Tibial nerve (tissue), 4 donors: ENCODE measurements at places on chromosomes 4 and X.

DNA sequence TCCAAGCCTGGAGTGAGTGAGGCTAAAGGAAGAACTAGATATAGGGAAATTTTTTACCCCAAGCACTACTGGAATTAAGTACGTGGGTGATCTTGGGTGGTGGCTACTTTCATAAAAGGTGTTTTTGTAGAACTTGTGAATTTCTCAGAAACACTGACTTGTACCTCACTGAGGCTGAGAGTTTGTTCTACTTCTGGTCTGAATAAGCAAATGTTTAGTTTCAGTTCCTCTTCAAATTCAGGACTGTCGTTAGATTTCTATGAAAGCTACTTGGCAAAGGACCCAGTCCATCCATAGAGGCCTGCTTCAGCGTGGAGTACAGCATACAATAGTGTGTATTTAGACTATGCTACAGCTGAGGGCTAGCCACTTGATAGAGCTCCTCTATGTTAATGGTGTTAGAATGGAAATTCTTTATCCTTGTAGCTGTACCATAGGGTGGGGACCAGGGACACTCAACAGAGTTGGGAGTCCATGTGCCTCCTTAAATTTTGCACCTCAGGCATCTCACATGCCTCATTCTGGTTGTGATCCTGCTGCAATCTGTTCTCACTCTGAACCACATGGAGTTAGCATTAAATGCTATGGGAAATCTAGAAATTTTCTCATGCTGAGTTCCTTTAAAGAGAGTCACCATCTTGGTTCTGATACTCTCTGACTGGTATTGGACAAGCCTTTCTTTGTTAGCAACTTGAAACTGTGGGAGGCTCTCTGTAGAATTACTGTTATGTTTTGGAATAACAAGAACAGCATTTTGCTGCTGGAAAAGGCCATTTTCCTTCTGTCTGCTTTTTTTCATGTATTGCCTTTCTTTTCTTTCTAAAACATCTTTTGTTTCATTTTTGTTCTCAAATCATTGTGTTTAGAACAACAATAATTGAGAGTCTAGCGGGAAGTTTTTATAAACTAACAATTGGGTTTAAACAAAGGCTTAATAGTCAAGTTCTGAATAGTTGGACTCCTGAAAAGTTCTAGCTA is 86.8 kb downstream of the PDGFRA start:
- DNase-seq = no peak

- no peak for DNase-seq
Observed at GRCh38 chr4:144504883-144505282, 141.1 kb upstream of the HHIP start.

DNA sequence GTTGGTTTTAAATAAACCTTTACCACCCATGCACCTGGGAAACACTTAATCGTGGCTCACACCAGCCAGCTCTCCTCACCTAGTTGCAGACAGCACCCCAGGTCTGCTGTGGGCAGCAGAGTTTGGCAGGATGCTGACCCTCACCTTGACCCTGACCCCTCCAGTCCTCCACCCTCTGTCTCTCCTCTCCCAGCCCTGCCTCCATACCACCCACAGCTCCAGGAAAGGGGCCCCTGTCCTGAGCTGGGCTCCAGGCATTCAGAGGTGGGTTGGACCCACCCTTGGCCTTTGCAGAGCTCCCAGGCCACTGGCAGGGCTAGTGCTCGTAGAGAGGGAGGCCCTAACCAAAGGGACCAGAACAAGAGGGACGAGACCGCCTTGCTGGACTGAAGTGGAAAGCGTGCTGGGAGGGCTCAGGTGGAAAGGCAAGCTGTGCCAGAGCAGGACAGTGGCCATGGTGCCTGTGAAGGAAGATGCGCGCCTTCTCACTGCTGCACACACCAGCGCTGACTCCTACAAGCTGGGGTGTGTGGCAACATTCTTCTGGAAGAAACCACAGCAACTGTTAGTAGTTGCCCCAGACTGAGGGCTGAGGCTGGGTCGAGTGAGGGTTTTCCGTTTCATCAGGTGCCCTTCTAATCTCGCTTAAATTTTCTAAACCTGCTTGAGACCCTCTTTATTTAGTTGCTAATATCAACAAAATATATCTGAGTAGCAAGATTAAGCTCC is 10.7 kb upstream of the S100P start:
- no peak for DNase-seq

GRCh38 chr4:176277162-176277904 is 8.3 kb upstream of the ASB5 start:
- no peak for DNase-seq

GRCh38 chrX:96591421-96591820 is 93.2 kb upstream of the DIAPH2 start:
- DNase-seq = peak; percentile 9

DNA sequence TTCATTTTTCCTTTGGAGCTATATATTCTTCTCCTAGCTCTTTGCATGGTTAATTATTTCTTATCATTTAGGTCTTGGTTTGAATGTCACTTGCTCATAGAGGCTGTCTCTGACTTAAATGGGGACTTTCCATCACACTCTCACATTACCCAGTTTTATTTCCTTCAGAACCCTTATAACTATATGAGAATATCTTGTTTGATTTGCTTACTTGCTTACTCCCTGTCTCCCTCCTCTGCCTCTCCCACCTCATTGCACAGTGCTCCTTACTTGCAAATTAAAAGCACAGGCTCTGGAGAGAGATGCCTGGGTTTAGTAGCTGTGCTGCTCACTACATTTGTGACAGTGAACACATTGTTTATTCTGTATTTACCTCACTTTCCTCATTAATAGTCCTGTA is 174.6 kb downstream of the SOWAHB start:
- no peak for DNase-seq

GRCh38 chr4:38634047-38634759 is 29.8 kb upstream of the KLF3 start:
- DNase-seq = no peak

GRCh38 chr4:79502081-79502480 is 94.1 kb upstream of the GK2 start:
- no peak for DNase-seq

DNA sequence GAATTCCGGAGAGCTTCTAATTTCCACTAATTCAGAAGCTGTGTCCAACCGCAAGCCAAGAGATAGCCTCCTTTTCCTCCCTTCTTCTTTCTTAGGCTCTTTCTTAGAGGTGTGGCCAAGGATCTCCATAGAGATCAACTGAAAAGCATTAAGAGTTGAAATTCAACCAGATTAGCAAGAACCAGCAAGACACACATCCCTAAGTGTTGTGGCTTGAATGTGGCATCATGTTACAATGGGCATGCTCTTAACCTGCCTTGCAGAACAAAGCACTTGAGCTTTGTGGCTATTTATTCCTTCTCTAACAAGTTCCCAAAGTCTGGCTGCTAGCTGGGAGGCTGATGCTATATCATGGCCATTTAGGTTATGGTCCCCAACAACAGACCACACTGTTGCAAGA is 10.4 kb downstream of the ANOS1 start:
- DNase-seq = no peak

DNA sequence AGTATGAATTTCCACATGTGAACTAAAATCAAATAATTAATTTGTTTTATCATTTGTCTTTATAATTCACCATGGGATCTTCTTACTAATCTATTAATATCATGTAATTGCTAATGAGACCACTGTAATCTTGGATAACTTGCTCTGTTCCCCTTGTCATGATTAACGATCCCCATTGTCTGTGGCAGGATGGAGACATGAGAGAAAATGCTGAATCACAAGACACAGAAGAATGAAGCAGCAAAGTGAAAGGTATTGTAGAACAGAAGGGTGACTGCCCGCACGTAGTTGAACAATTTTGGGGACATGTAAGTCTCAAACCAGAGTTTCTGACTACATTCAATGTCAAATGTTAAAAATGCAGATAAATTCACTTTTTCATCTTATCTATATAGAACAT is 135.2 kb downstream of the EPHA5 start:
- DNase-seq = no peak

GRCh38 chrX:151875270-151876026 is 37.2 kb upstream of the MAGEA4 start:
- no peak for DNase-seq

- DNase-seq = no peak
Observed at GRCh38 chr4:80417019-80417418, 81.5 kb downstream of the CFAP299 start.

- DNase-seq = no peak
Observed at GRCh38 chr4:28082686-28083390, 1222.2 kb downstream of the STIM2 start.

- no peak for DNase-seq
Observed at GRCh38 chr4:13611283-13611842, 16.2 kb downstream of the BOD1L1 start.

DNA sequence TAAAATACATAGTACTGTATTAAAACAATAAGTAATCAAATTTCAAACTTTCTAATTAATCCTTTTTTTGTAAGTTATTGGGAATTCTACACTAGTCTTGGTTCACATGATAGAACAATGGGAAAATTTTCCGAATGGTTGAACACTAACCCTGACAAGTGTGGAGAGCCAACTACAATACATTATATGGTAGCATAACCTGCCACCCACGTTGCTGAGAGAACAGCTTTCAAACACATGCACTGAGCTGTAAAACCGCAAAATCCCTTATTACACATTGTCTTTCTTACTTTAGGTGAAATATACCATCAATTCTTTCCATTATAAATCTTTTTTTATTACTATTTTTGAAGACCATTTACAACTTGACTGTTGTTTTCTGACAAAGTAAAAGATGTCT is 54.7 kb downstream of the ANAPC10 start:
- DNase-seq = no peak

GRCh38 chr4:76200771-76201231 is 12.8 kb downstream of the SCARB2 start:
- DNase-seq = no peak

GRCh38 chr4:179447308-179447707 is 2005.1 kb upstream of the AGA start:
- no peak for DNase-seq

- no peak for DNase-seq
Observed at GRCh38 chr4:22179124-22179874, 230.7 kb upstream of the KCNIP4 start.

DNA sequence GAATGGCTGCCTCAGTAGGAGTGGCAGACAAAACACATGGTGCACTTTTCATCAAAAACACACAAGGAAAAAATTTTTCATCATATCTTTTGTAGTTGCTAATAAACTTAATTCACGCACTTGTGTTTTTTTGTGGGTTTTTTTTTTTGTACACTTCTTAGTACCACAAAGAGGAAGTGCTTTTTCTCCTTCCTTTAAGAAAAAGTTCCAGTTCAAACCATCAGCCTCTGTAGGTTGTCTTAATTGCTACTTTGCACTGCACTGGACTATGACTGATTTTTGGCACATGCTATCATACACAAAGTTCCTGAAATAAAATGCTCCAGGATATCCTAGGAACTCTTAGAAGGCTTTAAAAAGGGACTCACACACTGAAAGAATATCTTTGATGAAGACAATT is at the start of gene PHEX:
TSS of gene PHEX (plus strand) at position 242 of the 400 bp plus-strand sequence. CDS start 681 bp downstream, outside the sequence.
- no peak for DNase-seq

GRCh38 chr4:78058591-78059523 is 1.7 kb downstream of the FRAS1 start:
- peak; percentile 22 for DNase-seq

DNA sequence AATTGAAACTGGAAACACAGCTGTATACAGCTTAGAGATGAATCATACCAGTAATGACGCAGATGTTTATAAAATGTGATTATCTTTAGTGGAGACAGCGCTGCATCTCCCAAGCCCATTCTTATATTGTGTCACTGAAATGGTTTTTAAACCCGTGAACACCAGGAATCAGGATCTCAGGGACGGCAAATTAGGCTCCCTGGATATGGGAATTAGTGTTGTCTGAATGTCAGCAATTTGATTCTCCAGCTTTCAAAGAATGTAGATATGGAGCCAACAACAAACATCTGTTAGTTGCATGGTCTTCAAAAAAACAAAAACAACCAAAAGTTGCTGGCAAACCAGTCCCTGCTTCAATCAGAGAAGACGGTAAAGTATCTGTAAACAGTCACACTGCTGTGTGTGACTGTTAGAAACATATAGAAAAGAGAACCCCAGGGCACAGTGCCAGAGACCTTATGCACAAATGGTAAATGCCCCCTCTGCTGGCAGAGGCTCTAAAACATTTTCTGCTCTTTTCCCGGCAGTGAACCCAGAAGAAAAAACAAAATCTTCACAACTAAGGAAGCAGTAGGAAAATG is 351.9 kb upstream of the FTHL17 start:
- peak; percentile 47 for DNase-seq

DNA sequence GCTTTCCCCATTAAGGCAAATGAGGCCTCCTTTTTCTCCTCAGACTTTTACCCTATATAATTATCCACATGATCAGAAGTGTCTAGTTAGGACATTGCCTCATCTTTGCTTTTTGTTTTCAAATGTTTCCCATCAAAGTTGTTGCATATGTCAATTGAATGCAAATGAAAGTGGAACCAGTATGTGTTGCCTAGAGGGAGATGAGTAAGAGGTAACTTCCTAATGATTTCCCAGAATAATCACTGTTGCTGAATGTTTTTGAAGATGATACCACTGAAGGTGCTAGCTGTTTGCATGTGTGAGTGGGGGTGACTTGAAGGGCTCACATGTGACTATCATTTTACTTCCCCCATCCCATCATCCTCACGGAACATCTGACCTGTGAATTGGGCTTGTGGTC is 33.9 kb downstream of the PAK3 start:
- no peak for DNase-seq

DNA sequence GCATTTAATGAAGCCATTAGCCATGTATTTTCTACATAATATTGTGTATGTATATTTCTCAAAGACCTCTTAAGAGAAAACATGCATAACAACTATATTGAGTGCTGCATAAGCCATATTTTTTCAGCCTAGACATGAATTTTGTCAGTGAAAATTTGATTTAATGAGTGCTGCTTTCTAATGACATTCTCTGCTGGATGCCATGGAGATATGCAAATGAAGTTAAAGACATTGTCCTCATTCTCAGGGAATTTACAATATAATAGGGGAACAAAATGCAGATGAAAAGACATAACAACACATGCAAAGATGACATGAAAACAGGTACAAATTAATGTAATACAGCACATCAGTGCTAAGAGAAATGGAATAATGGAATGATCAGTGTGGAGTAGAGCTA is 118.7 kb downstream of the ATOH1 start:
- DNase-seq = no peak

- no peak for DNase-seq
Observed at GRCh38 chrX:149467920-149468319, 37.2 kb downstream of the IDS start.
